ENCODE measurements at places on chromosomes 6 and 20. TPM values are rescaled to one million over a fixed set of nuclear protein-coding genes. Genes with fewer than 3 reads are reported as not detected.

GRCh38 chr6:105458551-105458950 lies 55.7 kb upstream of the PREP start:
- no peak for DNase-seq

Gene C6orf52
- total RNA-seq: 1.7 TPM

Gene PLG
- total RNA-seq: 0.62 TPM

Gene MAS1
- not detected for total RNA-seq

Gene DBNDD2
- total RNA-seq: 5.9 TPM

Gene GRM1
- 22.3 TPM for total RNA-seq

All from occipital lobe (tissue), 3 donors.